WTC11 (cell line): ENCODE measurements at places on chromosomes 12 and 14. TPM values are rescaled to one million over a fixed set of nuclear protein-coding genes. Genes with fewer than 3 reads are reported as not detected.

The PRH2 gene
- 0.52 TPM in 1 of 3 replicates, not detected in the others for total RNA-seq

The C12orf60 gene
- 1.3 to 2.0 TPM (median 1.8 TPM) in 3 replicates for total RNA-seq

The CCDC196 gene
- not detected in 3 replicates for total RNA-seq

The SOAT2 gene
- total RNA-seq = not detected in 3 replicates

The SDR9C7 gene
- total RNA-seq = not detected in 3 replicates

The GARIN6 gene
- not detected in 3 replicates for total RNA-seq

The GAS2L3 gene
- 14.8 to 20.1 TPM (median 17.3 TPM) in 3 replicates for total RNA-seq

The PTPRQ gene
- not detected in 3 replicates for total RNA-seq

The KIAA0586 gene
- total RNA-seq = 20.5 to 23.5 TPM (median 22.2 TPM) in 3 replicates

The GPR84 gene
- total RNA-seq = 0.13 TPM in 1 of 3 replicates, not detected in the others

The RTN1 gene
- total RNA-seq = 1.1 to 2.8 TPM (median 1.5 TPM) in 3 replicates

The GLS2 gene
- 14.8 to 17.2 TPM (median 15.9 TPM) in 3 replicates for total RNA-seq

The RHOF gene
- total RNA-seq = 35.8 to 45.3 TPM (median 36.2 TPM) in 3 replicates
